Skin of body (tissue), 3 donors: ENCODE measurements at places on chromosomes 7 and 10. TPM values are rescaled to one million over a fixed set of nuclear protein-coding genes. Genes with fewer than 3 reads are reported as not detected.

Gene FXYD4
- total RNA-seq, result not detected

DNA sequence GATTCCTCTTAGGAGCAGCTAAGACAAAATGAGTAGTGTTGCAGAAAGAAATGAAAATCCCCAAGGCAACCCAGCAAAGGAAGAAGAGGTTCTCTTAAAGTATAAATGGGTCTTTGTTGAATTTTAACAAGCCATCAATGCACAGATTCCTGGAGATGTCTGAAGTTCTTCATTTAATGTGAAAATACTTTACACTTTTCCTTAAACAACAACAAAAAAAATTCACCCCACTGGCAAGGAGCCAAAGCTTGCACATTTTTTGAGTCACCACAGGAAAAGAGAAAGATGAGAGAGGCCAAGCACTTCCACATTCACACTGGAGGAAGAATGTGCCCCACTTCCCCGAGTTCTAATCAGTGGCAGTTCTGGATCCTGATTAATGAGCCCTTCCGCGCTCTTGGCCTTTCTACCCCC, 286.4 kb upstream of the MEOX2 start:
- DNase-seq, result peak; percentile 24

- no peak for DNase-seq
These were observed 106.3 kb downstream of the CCNY start for GRCh38 chr10:35442592-35442991.

DNA sequence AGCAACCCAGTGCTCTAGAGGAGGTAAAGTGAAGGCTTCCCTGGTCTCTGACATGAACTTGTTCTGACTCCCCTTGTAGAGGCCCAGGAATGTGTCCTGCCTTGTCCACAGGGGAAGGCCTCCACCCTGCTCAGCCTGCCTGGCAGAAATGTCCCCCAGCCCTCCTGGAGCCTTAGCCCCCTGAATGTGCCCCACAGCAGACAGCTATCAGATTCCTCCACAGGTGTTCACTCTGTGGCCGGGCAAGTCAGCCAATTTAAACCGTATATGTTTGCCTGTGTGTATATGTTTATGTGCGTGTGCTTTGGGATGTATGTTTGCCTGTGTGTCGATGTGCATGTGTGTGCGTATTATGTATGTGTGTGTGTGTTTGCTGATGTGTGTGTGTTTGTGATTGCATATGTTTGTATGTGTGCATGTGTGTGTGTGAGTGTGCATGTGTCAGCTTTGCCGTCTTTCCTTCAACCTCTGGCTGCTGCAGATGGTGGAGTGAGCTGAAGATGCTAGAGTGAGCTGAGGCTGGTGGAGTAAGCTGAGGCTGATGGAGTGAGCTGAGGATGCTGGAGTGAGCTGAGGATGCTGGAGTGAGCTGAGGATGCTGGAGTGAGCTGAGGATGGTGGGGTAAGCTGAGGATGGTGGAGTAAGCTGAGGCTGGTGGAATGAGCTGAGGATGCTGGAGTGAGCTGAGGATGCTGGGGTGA, 68.9 kb upstream of the ANTXRL start:
- DNase-seq, result no peak

- DNase-seq, result no peak
These were observed 19.7 kb downstream of the DNAJC12 start for GRCh38 chr10:67818323-67818722.

- no peak for DNase-seq
These were observed 15.9 kb downstream of the FBH1 start for GRCh38 chr10:5905854-5906507.

GRCh38 chr10:11610166-11610825, 1.2 kb downstream of the USP6NL start:
- DNase-seq, result no peak

DNA sequence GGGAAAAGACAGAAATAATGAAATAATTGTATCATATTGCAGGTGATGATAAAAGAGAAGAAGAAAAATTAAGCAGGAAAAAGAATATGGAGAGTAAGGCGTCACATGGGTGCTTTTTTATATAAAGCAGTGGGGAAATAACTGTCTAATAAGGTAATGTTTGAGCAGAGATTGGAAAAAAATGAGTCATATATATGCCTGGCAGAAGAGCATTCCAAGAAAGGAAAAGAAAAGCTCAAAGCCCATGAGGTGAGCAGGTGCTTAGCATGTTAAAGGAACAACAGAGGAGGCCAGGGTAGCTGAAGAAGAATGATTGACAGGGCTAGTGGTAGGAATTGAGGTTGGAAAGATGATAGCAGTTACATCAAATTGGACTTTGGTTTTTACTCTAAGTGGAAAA, 739.5 kb downstream of the SORCS1 start:
- DNase-seq, result no peak

GRCh38 chr7:40701836-40702551, 567.2 kb downstream of the SUGCT start:
- no peak for DNase-seq

Gene PODXL
- total RNA-seq, result 11.4 TPM

DNA sequence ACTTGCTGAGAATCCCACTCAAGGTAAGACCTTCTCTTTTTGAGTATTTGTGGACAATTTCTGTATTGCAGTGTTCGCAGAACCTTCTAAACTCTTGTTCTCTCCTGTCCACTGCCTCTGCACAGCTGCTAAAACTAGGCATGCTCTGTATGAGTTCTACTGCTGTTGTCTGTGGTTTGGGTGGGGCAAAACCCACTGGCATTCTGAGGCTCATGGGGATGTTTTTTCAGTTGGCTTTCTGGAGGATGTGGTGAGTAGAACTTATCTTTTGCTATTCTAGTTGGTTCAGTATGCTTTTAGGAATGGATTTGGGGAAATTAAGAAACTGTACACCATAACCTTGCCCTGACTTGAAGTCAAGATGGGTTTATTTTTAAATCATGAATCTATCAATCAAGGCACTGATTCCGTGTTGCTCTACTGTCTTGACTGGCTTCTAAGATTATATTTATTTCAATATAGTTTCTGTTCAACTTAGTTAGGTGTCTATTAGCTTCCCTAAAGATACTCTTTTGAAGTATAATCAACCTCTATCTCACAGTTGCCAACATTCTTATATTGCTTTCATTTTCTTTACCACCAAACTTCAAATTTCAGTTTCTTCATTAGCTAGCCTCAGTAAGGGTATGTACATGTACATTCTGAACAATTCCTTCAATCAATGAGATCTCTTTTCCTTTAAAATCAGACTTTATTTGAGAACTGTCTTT, 25.0 kb upstream of the C1GALT1 start:
- no peak for DNase-seq

Gene HSPB1
- 95.8 TPM for total RNA-seq

DNA sequence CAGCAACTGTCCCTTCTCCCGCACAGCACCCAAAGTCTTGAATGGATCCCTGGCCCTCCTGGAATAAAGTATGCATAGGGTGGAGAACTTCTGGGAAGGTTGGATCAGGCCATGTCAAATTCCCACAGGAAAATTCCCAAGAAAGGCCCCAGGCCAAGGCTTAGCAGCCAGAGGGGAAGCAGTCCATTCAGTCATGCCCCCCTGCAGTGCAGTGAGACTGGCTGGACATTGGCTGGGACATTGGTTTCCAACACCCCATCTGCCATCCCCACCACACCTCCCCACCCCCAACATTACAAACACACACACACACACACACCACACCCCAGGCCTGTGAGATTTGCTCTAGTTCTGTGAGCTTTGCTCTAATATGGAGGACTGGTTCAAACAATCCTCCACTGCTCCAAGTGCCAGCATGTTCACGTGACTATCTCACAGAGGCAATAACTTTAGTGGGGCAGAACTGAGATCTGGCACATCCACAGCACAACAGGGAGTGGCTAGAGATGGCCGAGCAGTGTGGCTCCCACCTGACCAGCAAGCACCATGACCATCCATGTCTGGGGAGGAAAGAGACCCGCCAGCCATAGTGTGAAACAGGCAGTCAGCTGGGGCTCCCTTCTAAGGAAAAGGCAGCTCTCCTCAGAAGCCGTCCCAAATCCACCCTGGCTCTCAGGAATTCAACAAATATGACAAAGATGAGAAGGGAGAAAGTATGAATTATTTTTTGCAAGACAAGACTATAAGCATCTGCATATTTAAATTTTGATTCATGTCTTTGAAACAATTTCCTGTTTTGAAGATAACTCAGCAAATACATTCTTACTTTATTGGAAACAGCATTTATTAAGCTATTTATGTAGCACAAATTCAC, 6.7 kb upstream of the FAM170B start:
- DNase-seq, result no peak

- DNase-seq, result no peak
These were observed 81.2 kb downstream of the VTI1A start for GRCh38 chr10:112528235-112528634.

DNA sequence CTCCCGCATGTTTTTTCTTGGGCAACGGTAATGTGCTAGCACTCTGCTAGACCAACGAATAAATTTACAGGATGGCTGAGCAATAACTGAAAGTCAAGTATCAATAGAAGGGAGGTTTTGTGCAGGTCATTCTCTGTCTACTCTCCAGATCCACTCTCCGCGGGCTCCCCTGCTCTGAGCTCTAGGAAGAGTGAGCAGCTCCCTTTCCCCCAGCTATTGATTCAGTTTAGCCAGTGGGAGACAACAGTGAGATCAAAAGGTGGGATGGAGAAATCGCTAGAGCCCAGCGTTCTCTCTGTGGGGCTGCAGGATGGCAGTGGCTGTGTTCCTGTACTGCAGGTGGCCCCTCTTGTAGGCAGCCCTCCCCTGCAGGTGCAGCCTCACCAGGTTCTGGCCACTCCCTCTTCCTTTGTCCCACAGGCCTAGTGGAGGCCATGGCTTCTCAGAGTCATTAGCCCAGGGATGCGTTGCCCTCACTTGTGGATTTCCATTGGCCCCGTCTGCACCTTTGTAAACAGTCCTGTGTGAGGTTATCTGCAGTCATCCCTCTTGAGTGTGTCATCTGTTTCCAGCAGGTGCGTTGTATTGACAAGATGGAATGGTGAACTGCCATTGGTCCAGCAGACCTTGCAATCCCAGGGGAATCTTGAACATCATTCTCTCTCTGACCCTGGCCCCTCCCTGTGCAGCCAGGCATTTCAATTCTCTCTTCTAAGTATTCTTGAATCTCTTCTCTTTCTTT, 11.1 kb downstream of the MSRB2 start:
- DNase-seq, result no peak

Gene SMO
- 28.8 TPM for total RNA-seq

GRCh38 chr7:116095396-116095795, 64.8 kb upstream of the TFEC start:
- DNase-seq, result no peak

Gene CCL26
- total RNA-seq, result 0.69 TPM

DNA sequence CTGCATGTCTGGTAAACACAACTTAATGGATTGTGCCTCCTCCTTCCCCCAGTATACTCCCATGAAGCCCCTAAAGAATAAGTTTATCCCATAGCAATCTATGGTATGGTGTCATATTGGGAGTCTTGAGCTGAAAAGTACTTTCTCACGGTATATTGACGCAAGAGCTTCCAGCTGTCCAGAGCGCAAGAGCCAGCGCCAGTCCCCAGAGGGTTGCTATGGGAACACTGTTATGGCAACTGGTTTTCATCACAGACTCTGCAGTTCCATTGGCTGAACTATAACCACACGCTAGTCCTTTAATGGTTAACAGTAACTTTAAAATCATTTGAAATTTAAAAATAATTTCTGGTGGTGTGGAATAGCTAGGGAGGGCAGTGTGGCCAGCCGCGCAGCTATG, 46.9 kb downstream of the PRPF18 start:
- peak; percentile 86 for DNase-seq

GRCh38 chr7:26948617-26949118, 84.3 kb upstream of the SKAP2 start:
- DNase-seq, result no peak

- DNase-seq, result no peak
These were observed 13.0 kb downstream of the ATAD1 start for GRCh38 chr10:87804939-87805569.

Gene GOLGA7B
- total RNA-seq, result 3.5 TPM

DNA sequence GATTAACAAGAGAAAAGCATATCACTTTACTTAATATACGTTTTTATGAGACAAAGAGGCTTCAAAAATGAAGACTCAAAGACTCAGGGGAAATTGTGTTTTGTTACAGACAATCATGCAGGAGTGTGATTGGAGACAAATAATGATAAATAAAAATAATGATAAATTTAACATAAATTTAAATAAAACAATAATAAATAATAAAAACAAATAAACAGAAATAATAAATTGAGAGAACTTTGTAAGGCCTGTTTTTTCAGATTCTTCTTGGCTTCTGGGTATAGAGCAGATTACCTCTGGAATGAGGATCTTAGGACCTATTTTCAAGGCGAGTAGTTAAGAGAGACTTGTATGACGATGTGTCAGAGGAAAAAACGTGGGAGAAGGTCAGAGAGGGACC, 271.4 kb upstream of the POT1 start:
- no peak for DNase-seq

Gene CYP26A1
- total RNA-seq, result not detected

Gene PCLO
- total RNA-seq, result 3.8 TPM

Gene ZP3
- total RNA-seq, result 0.79 TPM

- DNase-seq, result no peak
These were observed 75.1 kb downstream of the LYZL2 start for GRCh38 chr10:30554440-30554825.

DNA sequence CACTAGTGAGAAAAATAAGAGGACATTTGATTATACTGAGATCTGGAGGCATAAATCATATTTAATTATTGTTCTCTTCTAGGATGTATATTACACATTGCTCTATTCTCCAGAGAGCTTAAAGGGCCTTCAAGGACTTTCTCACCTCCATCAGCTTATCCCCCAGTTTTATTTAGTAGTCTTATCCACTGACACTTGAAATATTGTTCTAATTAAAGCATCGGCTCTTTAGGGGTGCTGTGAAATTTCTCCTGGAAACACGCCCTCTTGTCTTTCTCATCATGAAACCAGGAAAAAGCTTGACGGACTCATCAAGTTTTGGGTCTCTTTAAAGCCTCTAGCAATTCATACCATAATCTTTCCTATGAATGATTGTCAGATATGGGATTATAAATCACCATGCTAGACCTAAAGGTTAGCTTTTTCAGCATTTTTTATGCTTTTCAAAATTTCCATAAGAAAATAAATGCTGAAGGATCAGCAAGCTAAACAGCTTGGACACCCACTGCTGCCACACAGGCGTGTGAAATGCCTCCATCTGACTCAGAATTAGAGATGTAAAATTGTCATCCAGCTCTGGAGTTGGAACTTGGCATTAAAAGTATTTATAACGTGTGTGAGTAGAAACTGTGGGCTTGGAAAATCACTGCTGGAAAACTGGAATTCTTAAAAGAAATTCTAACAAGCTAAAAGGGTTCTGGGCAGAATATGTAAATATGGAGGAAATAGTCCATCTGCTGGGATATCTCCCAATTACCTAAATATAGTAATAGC, 216.3 kb downstream of the CHRM2 start:
- no peak for DNase-seq
